Endothelial cell of umbilical vein (primary cell): ENCODE measurements at places on chromosomes 3 and 15. TPM values are rescaled to one million over a fixed set of nuclear protein-coding genes. Genes with fewer than 3 reads are reported as not detected.
A peak's percentile ranks its signal among the peaks of the same experiment; 100 is the strongest.

Gene CTXND1
- not detected in 2 replicates for total RNA-seq

DNA sequence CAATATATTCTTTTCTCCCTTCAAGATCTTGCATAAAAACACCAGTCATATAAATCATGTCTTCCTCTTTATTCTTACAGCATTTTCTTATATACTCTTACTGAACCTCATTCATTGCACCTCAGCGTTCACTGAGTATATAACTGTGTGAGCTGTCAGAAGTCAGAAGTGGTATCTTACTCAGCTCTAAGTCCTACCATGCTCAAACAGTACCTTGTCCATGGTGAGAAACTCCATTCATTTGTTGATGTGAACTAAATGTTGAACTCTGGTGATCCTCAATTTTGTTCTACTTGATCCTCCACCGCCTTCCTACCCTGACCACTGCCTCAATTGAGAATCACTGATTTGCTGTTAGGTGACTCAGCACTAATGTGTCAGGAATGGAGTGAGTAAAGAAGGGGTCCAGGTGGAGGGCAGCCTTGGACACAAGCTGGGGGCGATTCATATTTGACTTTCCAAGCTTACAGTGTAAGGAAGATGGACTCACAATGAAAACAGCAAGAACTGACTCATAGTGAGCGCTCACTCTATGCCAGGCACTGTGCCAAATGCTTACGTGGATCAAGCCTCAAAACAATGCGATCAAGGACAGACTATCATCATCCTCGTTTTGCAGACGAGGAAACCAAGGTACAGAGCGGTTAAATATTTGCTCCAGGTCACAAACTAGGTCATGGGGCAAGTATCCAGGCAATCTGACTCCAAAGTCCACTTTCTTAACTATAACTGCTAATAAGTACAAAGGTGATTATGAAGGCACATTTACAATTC is 13.5 kb upstream of the ZFYVE19 start:
- peaks cover 48% of the 10 kb centered on the region for H3K4me1 ChIP-seq
- H3K36me3 ChIP-seq, result no peaks in the 10 kb centered on the region
- peak overlapping the region; percentile 58 for H3K27ac ChIP-seq

DNA sequence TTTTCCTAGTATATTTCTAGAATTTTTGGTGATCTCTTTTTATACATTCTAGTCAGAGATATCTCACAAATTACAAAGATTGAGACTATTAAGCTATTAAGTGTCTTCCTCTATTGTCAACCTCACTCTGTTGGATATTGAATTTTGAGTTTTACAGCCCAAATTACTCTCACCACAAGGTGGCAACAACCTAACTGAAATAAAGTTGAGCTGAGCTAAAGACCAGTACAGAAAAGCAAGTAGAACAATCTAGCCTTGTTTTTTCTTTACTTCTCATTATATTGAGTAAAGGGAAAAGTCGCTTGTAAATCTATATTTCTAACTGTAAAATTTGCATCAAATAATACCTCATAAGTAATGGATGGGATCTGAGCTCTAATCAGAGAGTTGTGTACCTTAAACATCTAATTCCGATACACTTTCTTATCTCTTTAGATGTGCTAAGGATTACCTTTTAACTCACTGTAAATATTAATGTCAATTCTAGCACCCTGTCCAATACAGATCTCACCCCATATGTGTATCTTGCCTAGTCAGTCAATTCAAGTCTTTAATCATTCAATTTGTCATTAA is 13.6 kb upstream of the COMMD2 start:
- H3K4me3 ChIP-seq, result no peak overlapping the region
- no peak overlapping the region for H3K27ac ChIP-seq
- no peaks in the 10 kb centered on the region for H3K4me1 ChIP-seq
- no peaks in the 10 kb centered on the region for H3K36me3 ChIP-seq
- peak; percentile 59 for DNase-seq

GRCh38 chr3:127803619-127804018 is 18.7 kb downstream of the MGLL start:
- DNase-seq, result peak; percentile 78
- H3K4me1 ChIP-seq, result peaks cover 54% of the 10 kb centered on the region
- peaks cover 3% of the 10 kb centered on the region for H3K36me3 ChIP-seq
- H3K4me3 ChIP-seq, result no peak overlapping the region

- DNase-seq, result no peak
- H3K4me1 ChIP-seq, result no peaks in the 10 kb centered on the region
- no peak overlapping the region for H3K27ac ChIP-seq
These were observed 131.1 kb upstream of the PPP2R3A start for GRCh38 chr3:135834465-135834864.

- no peaks in the 10 kb centered on the region for H3K4me1 ChIP-seq
- H3K36me3 ChIP-seq, result no peaks in the 10 kb centered on the region
- H3K27ac ChIP-seq, result no peak overlapping the region
- no peak overlapping the region for H3K4me3 ChIP-seq
- no peaks in the 10 kb centered on the region for H3K27me3 ChIP-seq
These were observed 114.4 kb downstream of the RYR3 start for GRCh38 chr15:33425142-33425541.

DNA sequence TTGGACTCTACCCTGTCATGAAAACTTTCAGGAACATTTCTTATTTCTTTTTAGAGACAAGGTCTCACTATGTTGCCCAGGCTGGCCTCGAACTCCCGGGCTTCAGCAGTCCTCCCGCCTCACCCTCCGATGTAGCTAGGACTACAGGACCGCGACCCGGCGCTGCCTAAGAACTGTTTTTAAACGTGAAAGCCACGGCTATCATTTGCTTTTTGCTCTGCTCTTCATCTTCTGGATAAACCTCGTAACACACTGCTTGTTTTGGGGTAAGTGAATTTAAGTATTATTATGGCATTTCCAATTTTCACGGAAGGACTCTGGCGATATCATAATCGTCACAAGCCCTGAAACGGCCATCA is 14.3 kb upstream of the CCNL1 start:
- H3K36me3 ChIP-seq, result no peaks in the 10 kb centered on the region
- DNase-seq, result no peak
- H3K27me3 ChIP-seq, result no peaks in the 10 kb centered on the region
- peak overlapping the region; percentile 87 for H3K27ac ChIP-seq
- peaks cover 16% of the 10 kb centered on the region for H3K4me1 ChIP-seq

Gene EPHA6
- 0.28 TPM in 1 of 2 replicates, not detected in the other for total RNA-seq

Gene STRIT1
- not detected in 2 replicates for total RNA-seq

DNA sequence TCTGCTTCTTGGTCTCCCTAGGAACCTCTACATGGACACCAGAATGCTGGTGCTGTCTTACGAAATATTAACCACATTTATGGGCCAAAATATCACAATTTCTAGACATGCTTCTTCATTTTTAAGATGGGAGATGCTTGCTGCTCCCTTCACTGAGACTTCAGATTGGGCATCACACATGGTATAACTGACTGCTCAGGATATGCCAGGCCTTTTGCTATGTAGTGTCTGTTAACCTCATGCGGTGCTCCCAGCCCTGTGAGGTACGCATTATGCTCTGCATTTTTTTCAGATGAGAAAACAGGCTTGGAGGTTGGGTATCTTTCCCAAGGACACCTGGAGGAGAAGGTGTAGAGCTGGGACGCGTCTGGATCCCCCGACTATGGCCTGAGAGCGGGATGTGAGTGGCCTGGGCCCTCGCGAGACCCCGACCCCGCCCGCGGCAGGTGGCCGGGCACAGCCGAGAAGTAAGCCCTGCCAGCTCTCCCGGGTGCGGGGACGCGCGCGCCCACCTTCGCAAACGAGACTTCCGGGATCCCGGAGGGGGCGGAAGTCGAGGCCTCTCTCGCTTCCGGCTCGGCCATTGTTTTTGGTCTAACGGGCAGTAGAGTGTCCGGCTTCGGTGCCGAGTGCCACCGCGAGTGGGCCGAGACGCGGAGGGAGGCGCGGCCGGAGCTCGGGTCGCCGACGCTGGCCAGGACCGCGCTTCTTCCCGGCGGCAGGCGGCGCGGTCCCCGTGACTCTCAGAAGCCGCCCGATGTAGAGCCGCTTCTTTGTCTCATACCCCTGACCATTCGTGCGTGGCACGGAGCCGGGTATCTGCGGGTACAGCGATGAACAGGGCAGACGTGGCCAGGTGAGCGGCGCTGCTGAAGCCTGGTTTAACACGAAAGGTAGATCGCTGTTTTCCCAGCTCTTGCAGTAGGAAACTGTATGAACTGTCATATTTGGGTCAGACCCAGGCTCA is at the start of gene ZKSCAN7:
Gene ZKSCAN7 (plus strand): TSS at position 568 of the 967 bp plus-strand sequence. CDS start 1,855 bp downstream, outside the sequence.
- H3K27me3 ChIP-seq, result no peaks in the 10 kb centered on the region
- H3K36me3 ChIP-seq, result no peaks in the 10 kb centered on the region
- peak; percentile 42 for DNase-seq
- H3K4me1 ChIP-seq, result peaks cover 11% of the 10 kb centered on the region
- H3K4me3 ChIP-seq, result peak within 1 kb of the TSS; percentile 78

Gene SORD
- 16.6 and 23.0 TPM in 2 replicates for total RNA-seq

Gene CACNA2D3
- not detected in 2 replicates for total RNA-seq

Gene SNTN
- not detected in 2 replicates for total RNA-seq

DNA sequence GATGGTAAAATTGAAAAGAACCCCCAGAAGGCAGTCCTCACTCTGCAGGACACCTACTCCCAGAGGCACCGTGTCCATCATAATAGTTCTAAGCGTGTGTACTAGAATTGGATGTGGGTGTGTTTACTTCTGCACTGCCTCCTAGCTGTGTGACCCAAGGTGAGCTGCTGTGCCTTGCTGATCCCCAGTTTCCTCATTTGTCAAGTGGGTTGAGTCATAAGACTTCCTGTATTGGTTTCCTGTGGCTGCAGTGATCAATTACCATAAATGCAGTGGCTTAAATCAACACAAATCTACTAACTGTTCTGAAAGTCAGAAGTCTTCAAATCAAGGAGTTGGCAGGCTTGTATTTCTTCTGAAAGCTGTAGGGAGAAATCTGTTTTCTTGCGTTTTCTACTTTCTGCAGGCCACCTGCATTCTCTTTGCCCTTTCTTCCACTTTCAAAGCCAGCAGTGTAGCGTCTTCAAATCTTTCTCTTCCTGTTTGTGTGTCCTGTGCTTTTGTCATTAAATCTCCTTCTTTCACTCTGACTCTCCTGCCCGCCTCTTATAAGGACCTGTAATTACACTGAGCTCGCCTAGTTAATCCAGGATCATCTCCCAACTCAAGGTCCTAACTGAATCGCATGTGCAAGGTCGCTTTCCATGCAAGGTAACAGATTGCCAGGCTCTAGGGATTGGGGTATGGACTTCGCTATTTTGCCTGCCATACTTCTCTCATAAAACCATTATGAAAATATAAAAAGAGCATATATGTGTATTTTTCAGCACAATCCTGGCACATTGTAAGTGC is 59.0 kb downstream of the RORA start:
- no peak overlapping the region for H3K27ac ChIP-seq
- H3K4me3 ChIP-seq, result no peak overlapping the region
- H3K27me3 ChIP-seq, result no peaks in the 10 kb centered on the region
- H3K36me3 ChIP-seq, result no peaks in the 10 kb centered on the region

- H3K36me3 ChIP-seq, result no peaks in the 10 kb centered on the region
- peak overlapping the region; percentile 65 for H3K4me3 ChIP-seq
- no peak overlapping the region for H3K27ac ChIP-seq
- peaks cover 44% of the 10 kb centered on the region for H3K27me3 ChIP-seq
- no peak for DNase-seq
These were observed 1.2 kb downstream of the SIDT1 start for GRCh38 chr3:113533534-113533892.

GRCh38 chr15:92415639-92416297 is 22.1 kb downstream of the ST8SIA2 start:
- H3K27me3 ChIP-seq, result no peaks in the 10 kb centered on the region
- no peaks in the 10 kb centered on the region for H3K36me3 ChIP-seq
- H3K27ac ChIP-seq, result no peak overlapping the region
- no peaks in the 10 kb centered on the region for H3K4me1 ChIP-seq
- no peak for DNase-seq

GRCh38 chr15:44633603-44634002 is 29.9 kb downstream of the SPG11 start:
- H3K27me3 ChIP-seq, result no peaks in the 10 kb centered on the region
- peaks cover 3% of the 10 kb centered on the region for H3K4me1 ChIP-seq
- no peak overlapping the region for H3K27ac ChIP-seq
- peak; percentile 2 for DNase-seq
- no peak overlapping the region for H3K4me3 ChIP-seq

DNA sequence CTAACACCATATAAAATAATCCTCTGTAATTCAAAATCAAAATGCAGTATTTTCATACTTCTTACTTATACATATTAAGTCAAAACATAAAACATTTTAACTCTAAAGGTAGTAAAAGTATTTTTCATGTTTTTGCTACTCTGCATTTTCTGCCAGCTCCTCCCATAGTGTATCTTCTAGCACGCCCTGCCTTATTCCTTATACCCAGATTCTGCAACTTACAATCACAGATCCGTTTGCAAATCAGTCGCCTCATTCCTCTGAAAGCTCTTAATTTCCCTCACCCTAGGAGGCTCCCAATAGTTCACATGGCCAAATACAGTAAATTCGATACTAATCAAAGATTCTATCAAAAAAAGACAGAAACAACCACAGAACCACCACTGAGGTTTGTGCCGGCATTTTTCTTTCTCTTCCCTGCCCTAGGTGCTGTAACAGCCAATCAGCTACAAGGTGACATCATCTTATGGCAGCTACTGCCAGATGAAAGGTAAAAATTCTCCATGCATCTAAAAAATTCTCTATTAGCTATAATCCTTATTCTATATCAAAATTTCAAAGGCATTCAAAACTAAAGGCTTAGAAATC is 72.9 kb downstream of the CLASP2 start:
- peaks cover 2% of the 10 kb centered on the region for H3K36me3 ChIP-seq
- DNase-seq, result peak; percentile 41
- no peaks in the 10 kb centered on the region for H3K27me3 ChIP-seq
- no peaks in the 10 kb centered on the region for H3K4me1 ChIP-seq

DNA sequence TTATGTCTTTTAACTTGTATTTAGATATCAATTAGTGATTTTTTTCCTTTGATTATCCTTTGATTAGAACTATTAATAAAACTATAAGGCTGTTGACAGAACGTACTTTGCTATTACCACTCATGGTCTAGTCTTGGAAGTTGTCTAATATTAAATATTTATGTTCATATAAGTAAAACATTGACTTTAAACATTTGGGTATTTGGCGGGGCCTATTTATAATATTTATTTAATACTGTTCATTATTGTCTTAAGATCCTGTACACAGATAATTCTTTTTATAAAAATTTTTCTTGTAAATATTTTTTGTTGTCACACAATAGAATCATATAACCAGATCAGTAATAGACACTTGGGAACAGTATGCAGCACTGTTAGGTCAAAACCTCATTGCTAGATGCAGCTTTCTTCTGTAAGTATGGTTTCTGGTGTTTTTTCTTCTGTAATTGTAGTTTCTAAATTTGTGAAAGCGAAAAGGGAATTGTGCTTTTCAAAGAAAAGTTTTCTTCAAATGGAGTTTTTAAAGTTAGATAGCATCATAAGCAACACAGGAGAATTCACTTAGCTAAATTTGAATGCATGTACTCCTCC is 93.4 kb downstream of the FNDC3B start:
- no peak for DNase-seq
- no peak overlapping the region for H3K4me3 ChIP-seq
- H3K27me3 ChIP-seq, result no peaks in the 10 kb centered on the region
- no peak overlapping the region for H3K27ac ChIP-seq
- peaks cover 79% of the 10 kb centered on the region for H3K4me1 ChIP-seq

GRCh38 chr3:3089017-3089416 is 21.2 kb downstream of the IL5RA start:
- H3K4me1 ChIP-seq, result no peaks in the 10 kb centered on the region
- no peaks in the 10 kb centered on the region for H3K27me3 ChIP-seq
- DNase-seq, result no peak
- no peak overlapping the region for H3K27ac ChIP-seq

- peak; percentile 24 for DNase-seq
- H3K27me3 ChIP-seq, result peaks cover 12% of the 10 kb centered on the region
- H3K4me3 ChIP-seq, result no peak overlapping the region
- H3K27ac ChIP-seq, result no peak overlapping the region
- no peaks in the 10 kb centered on the region for H3K36me3 ChIP-seq
- peaks cover 4% of the 10 kb centered on the region for H3K4me1 ChIP-seq
These were observed 2.8 kb downstream of the ADAMTS17 start for GRCh38 chr15:100338971-100339444.
